ENCODE measurements at places on chromosomes 13 and 19.

GRCh38 chr13:59442944-59443486 lies 720.7 kb downstream of the DIAPH3 start:
- no peak for DNase-seq

GRCh38 chr13:32246468-32246867 lies 68.7 kb downstream of the ZAR1L start:
- DNase-seq: peak; percentile 68

DNA sequence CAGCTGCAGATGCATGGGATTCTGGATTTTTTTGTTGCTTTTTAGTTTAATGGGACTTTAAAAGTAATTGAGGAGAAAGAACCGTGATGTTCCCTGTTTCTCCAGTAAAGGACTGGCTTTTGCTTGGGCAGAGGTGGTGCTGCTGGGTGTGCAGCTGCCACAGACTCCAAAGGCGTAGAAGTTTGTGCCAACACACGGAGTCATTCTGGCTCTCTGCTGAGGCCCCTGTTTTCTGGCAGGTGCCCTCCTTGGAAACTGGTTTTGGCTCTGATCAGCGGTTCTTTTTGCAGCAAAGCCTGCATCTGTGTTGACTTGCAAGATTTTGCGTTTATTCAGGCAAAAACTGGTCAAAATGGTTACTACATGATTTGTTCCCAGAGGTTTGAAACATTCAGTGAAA lies 16.0 kb upstream of the QTRT1 start:
- DNase-seq: no peak

DNA sequence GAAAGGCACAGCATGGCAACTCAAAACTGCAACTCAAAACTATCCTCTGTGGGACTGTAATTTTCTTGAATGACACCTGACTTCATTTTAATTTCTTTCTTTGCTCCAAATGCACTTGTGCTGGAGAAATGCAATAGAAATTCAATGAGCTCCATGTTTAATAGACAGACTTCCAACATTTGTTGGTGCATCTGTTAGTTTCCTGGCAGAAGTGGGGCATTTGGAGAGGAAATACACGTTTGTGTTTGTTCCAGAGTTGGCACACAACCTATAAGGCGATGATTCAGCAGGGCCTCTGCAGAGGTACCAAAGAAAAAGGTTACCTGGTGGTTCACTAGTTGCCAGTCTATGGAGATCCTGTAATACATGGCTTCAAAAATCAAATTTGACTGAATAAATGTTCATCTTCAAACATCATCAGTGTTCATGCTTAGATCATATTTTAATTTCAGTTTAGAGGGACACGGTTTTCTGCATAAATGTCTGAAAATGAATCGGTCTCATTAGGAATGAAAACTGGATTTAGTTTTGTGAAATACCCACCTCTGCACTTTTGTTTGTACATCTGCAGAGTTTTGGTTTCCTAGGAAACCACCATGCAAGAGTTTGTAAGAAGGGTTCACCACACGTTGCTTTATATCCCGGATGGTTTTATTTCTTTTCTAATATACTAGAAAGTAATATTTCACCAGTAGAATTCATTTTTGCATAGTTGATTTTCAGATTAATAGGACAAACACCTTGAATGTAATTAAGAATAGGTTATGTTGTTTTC lies 21.8 kb upstream of the OBI1 start:
- DNase-seq: no peak

GRCh38 chr19:18683958-18684641 lies 620 bp downstream of the CRTC1 start:
- DNase-seq: no peak

DNA sequence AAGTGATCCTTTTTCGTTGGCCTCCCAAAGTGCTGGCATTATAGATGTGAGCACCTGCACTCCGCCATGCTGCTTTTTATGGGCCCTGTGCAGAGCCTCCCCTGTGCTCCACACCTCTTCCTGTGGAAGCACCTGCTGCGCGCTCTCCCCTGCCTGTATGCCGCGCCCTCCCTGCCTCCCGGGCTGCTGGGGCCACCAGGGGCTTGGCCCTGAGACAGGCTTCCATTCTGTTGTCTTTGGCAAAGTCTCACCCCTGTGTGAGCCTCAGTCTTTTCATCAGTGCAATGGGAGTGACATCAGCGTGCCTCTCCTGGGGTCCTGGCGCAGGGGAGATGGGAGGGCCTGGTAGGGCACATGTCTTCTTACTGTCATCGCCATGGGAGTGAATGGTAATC lies 1.3 kb downstream of the FAM174C start:
- no peak for DNase-seq

GRCh38 chr19:45828523-45828922 lies 13.4 kb upstream of the RSPH6A start:
- DNase-seq: no peak

- DNase-seq: no peak
Measured at GRCh38 chr13:100646030-100646673, 28.4 kb downstream of the TMTC4 start.

GRCh38 chr13:93975242-93975641 lies 504.2 kb downstream of the DCT start:
- no peak for DNase-seq

DNA sequence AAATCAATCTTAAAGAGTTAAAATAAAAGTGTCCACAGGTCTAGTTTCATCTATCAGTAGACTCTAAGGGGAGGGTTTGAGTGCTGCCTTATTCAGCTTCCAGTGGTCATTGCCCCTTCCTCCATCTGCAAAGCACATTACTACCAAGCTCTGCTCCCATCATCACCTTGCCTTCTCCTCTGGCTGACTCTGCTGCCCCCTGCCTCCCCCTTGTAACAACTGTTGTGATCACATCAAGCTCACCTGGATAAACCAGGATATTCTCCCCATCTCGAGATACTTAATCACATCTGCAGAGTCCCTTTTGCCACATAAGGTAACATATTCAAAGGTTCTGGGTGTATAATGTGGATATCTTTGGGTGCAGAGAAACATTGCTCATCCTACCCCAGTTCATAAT lies 43.3 kb upstream of the GPC6 start:
- DNase-seq: no peak

DNA sequence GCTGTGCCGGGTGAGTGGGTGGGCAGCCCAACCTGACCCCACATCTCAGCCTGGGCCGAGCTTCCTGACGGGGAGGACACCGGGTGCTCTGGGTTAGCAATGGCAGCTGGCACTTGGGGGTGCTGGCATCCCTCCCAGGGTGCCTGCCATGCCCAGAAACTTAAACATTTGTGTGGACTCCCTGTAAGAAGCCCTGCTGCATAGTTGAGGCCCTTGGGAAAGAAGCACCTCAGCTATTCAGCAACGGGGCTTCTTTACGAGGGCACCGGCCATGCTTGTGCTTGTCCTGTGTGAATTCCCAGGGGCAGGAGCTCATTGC lies 33.8 kb upstream of the MEDAG start:
- DNase-seq: no peak
